Peyer's patch (tissue), 4 donors: ENCODE measurements at places on chromosomes 16 and 17. TPM values are rescaled to one million over a fixed set of nuclear protein-coding genes. Genes with fewer than 3 reads are reported as not detected.

GPR142 gene
- total RNA-seq: 1.1 TPM

KCTD19 gene
- not detected for total RNA-seq

GJD3 gene
- total RNA-seq: not detected

MMP28 gene
- 3.3 TPM for total RNA-seq

PSMD12 gene
- 18.0 TPM for total RNA-seq

GRCh38 chr17:82668631-82669099, 20.4 kb upstream of the WDR45B start:
- H3K27me3 ChIP-seq: no peaks in the 10 kb centered on the region
- H3K4me1 ChIP-seq: no peaks in the 10 kb centered on the region
- H3K27ac ChIP-seq: no peak overlapping the region
- no peaks in the 10 kb centered on the region for H3K36me3 ChIP-seq
- DNase-seq: peak; percentile 79

GRCh38 chr17:76000016-76000754, 470 bp upstream of the CDK3 start:
- no peak overlapping the region for H3K27ac ChIP-seq
- peaks cover 12% of the 10 kb centered on the region for H3K4me1 ChIP-seq
- H3K36me3 ChIP-seq: peaks cover 15% of the 10 kb centered on the region
- no peak overlapping the region for H3K4me3 ChIP-seq
- DNase-seq: peak; percentile 80
- no peaks in the 10 kb centered on the region for H3K27me3 ChIP-seq

- H3K27ac ChIP-seq: no peak overlapping the region
- no peaks in the 10 kb centered on the region for H3K27me3 ChIP-seq
- no peaks in the 10 kb centered on the region for H3K4me1 ChIP-seq
- no peak for DNase-seq
- no peaks in the 10 kb centered on the region for H3K36me3 ChIP-seq
These were observed 234.8 kb upstream of the RPL38 start for GRCh38 chr17:73968680-73969079.

DNA sequence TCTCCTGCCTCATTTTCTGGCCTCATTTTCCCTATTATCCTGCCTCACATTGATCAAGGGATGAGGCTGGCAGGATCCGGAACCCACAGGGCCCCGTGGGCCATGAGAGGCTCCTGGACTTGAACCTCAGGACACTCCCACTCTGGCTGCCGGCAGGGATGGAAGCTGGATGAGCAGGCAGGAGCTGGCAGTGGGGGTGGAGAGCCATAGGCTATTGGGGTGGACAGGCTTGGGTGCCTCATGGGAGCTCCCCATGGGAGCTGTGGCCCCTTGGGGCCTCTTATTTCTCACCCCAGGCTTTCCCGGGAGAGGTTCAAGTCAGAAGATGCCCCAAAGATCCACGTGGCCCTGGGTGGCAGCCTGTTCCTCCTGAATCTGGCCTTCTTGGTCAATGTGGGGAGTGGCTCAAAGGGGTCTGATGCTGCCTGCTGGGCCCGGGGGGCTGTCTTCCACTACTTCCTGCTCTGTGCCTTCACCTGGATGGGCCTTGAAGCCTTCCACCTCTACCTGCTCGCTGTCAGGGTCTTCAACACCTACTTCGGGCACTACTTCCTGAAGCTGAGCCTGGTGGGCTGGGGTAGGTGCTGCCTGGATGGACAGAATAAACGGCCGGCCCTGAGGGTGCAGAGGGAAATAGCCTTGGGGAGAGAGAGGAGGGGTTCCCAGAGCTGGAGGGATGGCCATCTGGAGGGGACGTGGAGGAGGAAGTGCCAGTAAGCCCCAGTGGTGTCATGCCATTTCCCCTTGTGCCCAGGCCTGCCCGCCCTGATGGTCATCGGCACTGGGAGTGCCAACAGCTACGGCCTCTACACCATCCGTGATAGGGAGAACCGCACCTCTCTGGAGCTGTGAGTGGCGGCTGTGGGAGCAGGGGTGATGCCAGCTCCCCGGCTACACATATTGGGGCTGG, 10.7 kb upstream of the DRC7 start:
- no peaks in the 10 kb centered on the region for H3K27me3 ChIP-seq
- DNase-seq: no peak
- H3K4me3 ChIP-seq: no peak overlapping the region
- no peak overlapping the region for H3K27ac ChIP-seq
- H3K36me3 ChIP-seq: no peaks in the 10 kb centered on the region
- no peaks in the 10 kb centered on the region for H3K4me1 ChIP-seq

GRCh38 chr16:88746506-88746905, 38.5 kb downstream of the PIEZO1 start:
- no peak overlapping the region for H3K4me3 ChIP-seq
- H3K36me3 ChIP-seq: no peaks in the 10 kb centered on the region
- DNase-seq: no peak
- peaks cover 27% of the 10 kb centered on the region for H3K4me1 ChIP-seq
- no peaks in the 10 kb centered on the region for H3K27me3 ChIP-seq

DNA sequence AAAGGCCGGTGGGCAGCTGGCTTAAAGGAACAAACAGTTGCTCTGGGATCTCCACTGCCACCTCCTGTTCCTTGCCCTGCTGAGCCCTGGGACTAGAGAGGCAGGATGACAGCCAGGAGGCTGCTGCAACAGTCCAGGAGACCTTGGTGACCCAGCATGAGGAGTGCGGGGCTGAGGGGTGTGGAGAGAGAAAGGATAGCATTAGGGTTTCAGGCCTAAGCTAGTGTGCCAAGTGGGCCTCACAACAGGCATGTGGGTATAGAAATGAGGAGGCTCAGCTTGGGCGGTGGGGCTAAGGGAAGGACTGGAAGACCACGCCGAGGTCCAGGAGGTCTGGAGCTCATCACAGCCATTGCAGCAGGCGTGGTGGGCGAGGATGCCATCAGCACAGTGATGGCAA, 39.8 kb downstream of the SDK2 start:
- DNase-seq: no peak
- no peak overlapping the region for H3K27ac ChIP-seq
- no peaks in the 10 kb centered on the region for H3K4me1 ChIP-seq
- H3K4me3 ChIP-seq: no peak overlapping the region

DNA sequence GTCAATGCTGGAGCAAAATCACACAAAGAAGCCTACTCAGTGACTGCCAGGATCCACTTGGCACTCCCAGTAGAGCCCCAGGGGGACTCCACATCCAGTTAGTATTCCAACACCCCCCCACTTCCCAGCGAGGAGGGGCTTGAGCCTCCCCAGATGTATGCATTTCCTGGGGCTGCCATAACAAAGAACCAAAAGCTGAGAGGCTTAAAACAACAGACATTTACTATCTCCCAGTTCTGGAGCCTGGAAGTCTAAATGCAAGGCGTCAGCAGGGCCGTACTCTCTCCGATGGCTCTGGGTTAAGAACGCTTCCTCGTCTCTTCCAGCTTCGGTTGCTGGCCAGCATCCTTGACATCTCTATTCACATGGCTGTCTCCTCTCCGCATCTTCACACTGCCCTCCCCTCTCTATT, 23.0 kb upstream of the GNA13 start:
- H3K27ac ChIP-seq: no peak overlapping the region
- H3K4me1 ChIP-seq: peaks cover 15% of the 10 kb centered on the region
- H3K36me3 ChIP-seq: no peaks in the 10 kb centered on the region
- no peaks in the 10 kb centered on the region for H3K27me3 ChIP-seq
- no peak overlapping the region for H3K4me3 ChIP-seq

DNA sequence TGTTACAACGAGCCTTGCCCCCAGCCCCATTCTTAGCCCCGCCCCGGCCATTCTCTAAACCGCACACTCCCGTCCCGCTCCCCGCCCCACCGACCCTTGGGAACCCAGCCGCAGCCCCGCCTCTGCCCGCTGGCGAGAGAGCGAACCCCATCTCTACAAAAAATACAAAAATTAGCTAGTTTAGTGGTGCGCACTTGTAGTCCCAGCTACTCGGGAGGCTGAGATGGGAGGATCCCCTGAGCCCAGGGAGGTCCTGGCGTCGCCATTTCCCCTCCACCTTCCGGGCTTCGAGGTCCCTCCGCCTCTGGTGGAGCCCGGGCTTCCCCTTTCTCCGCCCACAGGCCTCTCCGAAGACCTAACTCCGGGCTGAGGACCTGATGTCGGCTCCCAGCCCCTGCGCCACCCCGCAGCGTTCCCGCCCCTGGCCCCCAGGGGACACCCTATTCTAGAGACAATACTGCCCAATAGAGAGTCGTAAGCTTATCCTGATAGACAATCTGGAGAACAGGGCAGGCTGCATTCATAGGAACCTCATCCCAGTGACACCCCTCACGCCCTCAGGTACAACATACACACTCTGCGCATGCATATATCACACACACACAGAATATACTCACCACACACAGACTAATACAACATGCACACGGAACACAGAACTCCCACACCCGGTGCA, 480 bp upstream of the PROCA1 start:
- peak overlapping the region; percentile 68 for H3K4me3 ChIP-seq
- H3K36me3 ChIP-seq: peaks cover 13% of the 10 kb centered on the region
- H3K27me3 ChIP-seq: no peaks in the 10 kb centered on the region
- H3K4me1 ChIP-seq: no peaks in the 10 kb centered on the region
- peak overlapping the region; percentile 92 for H3K27ac ChIP-seq
- peak; percentile 82 for DNase-seq

- no peaks in the 10 kb centered on the region for H3K27me3 ChIP-seq
- H3K4me3 ChIP-seq: no peak overlapping the region
- peak; percentile 83 for DNase-seq
- H3K4me1 ChIP-seq: peaks cover 4% of the 10 kb centered on the region
- peak overlapping the region; percentile 64 for H3K27ac ChIP-seq
These were observed 2.7 kb upstream of the TMIGD1 start for GRCh38 chr17:30336369-30337171.

DNA sequence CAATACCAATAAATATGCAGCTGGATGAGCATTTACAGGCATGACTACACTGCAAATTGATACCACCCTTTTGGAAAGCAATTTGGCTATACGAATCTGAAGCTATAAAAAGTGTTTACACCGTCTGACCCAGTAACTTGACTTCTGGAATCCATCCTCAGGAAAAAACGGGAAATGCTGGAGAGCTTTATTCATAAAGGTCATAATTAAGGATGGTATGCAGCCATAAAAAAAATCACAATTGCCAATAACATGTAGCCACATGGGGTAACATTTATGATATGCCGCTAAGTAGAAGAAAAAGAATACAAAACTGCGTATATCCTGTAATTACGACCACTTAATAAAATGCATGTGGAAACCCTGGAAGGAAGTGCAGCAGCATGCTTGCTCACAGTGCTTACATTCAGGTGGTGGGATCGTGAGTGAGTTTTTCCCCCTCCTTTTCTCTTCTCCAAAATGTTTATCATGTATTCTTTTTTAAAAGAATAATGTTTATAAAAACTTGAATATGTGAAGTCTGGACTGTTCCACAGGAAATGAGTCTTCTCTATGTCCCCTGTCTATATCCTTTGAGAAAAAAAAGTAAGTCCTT, 34.2 kb downstream of the COPRS start:
- H3K27ac ChIP-seq: no peak overlapping the region
- H3K4me1 ChIP-seq: no peaks in the 10 kb centered on the region
- DNase-seq: no peak
- no peak overlapping the region for H3K4me3 ChIP-seq
- H3K36me3 ChIP-seq: no peaks in the 10 kb centered on the region

DNA sequence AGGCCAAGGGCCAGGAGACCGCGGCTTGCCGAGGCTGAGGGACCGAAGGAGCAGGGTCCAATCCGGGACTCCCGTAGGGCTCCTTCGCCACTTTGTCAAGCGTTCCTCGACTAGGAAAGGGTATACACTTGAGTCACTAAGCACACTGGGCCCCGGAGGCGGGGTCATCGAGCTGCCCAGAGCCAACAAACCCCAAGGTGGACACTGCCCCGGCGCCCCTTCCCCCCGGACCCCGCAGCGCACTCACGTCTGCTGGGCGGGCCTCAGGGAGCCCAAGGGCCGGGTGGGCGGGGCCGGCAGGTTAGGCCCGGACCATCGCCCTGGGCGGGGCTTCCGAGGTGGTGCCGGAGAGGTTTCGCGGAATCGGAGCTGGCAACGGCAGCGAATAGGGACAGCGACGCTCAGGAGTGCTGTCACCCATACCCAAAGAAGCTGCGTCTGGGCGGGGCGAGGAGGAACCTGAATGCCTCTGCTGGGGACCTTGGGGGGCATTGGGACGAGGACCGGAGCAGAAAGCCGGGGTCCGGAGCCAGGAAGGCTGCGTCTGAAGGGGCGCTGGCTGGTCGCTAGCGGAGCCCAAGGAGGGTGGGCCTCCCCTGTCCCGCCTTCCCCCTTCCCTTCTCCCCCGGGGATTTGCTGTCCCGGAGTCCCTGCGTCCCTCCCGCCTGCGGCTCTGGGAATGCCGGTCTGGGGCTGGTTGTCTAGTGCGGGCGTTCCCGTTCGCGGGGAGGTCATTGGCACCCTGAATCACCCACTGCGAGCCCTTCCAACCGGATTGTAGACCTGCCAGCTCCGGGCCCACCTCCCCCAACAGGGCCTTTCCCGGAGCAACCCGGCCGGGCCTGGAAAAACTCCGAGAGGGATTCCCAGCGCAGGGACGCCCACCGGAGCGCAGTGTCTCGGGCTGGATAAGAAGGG, 118.2 kb upstream of the SMURF2 start:
- DNase-seq: peak; percentile 89
- peaks cover 18% of the 10 kb centered on the region for H3K27me3 ChIP-seq
- peaks cover 45% of the 10 kb centered on the region for H3K4me1 ChIP-seq
- H3K4me3 ChIP-seq: peak overlapping the region; percentile 52
